HFFc6 (cell line): ENCODE measurements at places on chromosomes 5 and 9. TPM values are rescaled to one million over a fixed set of nuclear protein-coding genes. Genes with fewer than 3 reads are reported as not detected.

DNA sequence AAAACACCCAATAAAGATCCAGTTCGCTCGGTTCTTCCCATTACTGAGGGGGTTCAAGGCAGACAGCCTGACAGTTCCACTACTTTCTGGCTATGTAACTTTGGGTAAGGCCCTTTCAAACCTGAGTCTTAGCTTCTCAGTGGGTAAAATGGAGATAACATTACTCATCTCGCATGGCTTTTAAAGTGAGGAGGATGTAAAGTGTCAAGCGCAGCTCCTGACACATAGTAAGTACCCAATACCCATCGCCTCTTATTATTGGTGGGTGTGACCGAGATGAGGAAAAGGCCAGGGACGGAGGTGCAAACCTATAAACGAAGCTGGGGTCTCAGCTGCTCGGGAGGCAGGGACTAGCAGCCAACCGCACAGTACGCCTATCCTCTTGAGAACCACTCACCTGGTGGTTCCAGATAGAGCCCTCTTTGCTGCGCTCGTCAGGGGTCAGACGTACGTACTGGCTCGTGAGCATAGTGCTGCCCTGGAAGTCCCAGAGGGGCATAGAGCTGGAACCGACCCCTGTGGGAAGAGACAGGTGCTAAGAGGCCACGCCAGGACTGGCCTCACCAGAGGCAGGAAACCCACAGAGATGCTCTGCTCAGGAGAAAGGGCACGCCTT, 584 bp downstream of the LMAN2 start:
- DNase-seq, result no peak

- no peak for DNase-seq
Observed at GRCh38 chr5:80959768-80960442, at the start of gene RASGRF2. TSS of gene RASGRF2 (plus strand) at chr5:80960363. CDS start at chr5:80960739, 376 bp downstream.

- DNase-seq, result no peak
Observed at GRCh38 chr5:169917500-169917899, 62.8 kb downstream of the INSYN2B start.

GRCh38 chr9:77999231-77999631, 32.4 kb downstream of the GNAQ start:
- DNase-seq, result peak; percentile 26

- DNase-seq, result no peak
Observed at GRCh38 chr5:87997662-87998061, 271.0 kb downstream of the TMEM161B start.

GRCh38 chr5:146165460-146165859, 17.0 kb downstream of the LARS1 start:
- peak; percentile 13 for DNase-seq

DNA sequence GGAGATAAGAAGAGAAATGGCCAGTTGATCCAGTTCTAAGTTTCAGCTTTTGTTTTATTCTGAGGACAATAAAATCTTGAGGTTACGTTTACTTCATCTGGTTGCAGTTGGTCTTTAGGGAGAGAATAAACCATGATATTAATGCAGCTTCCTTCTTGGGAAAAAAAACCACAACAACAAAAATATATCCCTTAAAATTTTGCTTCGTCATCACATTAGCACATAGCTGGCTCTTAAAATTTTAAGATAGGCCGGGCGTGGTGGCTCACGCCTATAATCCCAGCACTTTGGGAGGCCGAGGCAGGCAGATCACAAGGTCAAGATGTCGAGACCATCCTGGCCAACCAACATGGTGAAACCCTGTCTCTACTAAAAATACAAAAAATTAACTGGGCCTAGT, 86.4 kb downstream of the EQTN start:
- DNase-seq, result no peak

GRCh38 chr5:116970318-116970717, 395.7 kb upstream of the SEMA6A start:
- no peak for DNase-seq

The MARCOL gene
- total RNA-seq, result not detected in 3 replicates

The GARIN3 gene
- total RNA-seq, result not detected in 3 replicates

The NRG2 gene
- 0.15 to 0.35 TPM (median 0.18 TPM) in 3 replicates for total RNA-seq

The PCDHGA12 gene
- total RNA-seq, result 7.9 to 19.2 TPM (median 8.2 TPM) in 3 replicates

The ARHGEF28 gene
- total RNA-seq, result 7.4 to 13.6 TPM (median 7.7 TPM) in 3 replicates

The IFNA21 gene
- not detected in 3 replicates for total RNA-seq
